Activated CD8-positive, alpha-beta T cell treated with anti-CD3 and anti-CD28 coated beads for 36 hours (primary cell): ENCODE measurements at places on chromosomes 6 and 20. TPM values are rescaled to one million over a fixed set of nuclear protein-coding genes. Genes with fewer than 3 reads are reported as not detected.
A peak's percentile ranks its signal among the peaks of the same experiment; 100 is the strongest.

DNA sequence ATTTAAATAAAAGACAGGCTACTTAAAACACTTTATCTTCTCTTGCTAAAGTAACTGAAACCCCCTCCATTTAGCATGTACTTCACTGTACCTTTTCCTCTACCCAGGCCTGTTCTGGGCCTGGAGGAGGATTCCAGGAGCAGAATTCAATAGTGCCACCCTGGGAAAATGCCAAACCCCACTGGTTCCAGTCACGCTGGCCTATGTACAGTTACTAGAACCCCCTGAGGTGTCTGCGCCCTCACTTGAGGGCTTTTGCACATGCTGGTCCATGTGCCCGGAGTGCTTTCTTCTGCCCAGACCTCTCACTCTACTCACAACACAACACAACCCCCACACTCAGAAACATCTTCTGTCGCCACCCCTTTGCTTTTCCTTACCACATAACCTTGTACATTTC, 45.5 kb downstream of the TRAM2 start:
- no peak overlapping the region for H3K27ac ChIP-seq
- H3K4me1 ChIP-seq: peaks cover 23% of the 10 kb centered on the region
- no peaks in the 10 kb centered on the region for H3K27me3 ChIP-seq
- DNase-seq: no peak
- H3K36me3 ChIP-seq: peaks cover 5% of the 10 kb centered on the region
- no peak overlapping the region for H3K4me3 ChIP-seq

Gene PARD6B
- total RNA-seq: 6.6 TPM

- H3K27me3 ChIP-seq: peaks cover 26% of the 10 kb centered on the region
- no peak overlapping the region for H3K27ac ChIP-seq
- H3K36me3 ChIP-seq: no peaks in the 10 kb centered on the region
- DNase-seq: no peak
- no peak overlapping the region for H3K4me3 ChIP-seq
- H3K4me1 ChIP-seq: peaks cover 4% of the 10 kb centered on the region
These were observed 9.4 kb upstream of the ACSS1 start for GRCh38 chr20:25067102-25067987.

DNA sequence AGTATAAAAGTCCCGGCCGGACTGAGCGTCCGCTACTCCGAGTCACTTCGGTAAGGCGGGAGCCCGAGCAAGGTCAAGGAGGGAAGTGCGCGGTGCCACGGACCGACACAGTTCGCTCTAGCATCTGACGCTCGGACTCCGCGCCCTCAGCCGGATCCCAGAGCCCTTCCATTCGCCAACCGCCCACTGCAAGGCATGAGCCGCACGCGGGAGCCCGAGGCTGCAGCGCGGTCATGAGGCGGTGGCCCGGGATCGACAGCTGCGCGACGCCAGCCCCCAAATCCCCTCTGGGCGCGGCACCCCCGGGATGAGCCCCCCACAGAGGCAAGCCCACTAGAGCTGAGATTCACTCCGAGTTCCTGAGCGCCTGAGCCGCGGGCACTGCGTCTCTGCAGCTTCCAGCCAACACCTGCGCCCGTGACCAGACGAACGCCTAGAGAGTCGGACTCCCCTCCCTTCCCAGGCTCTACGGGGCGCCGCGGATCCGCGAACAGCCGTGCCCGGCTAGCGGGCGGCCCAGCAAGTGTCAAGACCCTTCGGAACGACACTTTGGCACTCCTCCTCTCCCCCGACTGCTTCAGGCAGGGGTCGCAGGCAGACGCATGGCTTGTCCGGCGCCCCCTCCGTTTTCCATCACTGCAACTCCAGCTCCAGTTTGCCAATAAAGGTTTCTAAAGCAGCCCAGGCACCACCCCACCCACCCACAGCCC, 725 bp upstream of the ISM1 start:
- peak; percentile 40 for DNase-seq
- H3K36me3 ChIP-seq: no peaks in the 10 kb centered on the region
- H3K4me3 ChIP-seq: peak overlapping the region; percentile 77
- H3K27ac ChIP-seq: peak overlapping the region; percentile 64
- H3K27me3 ChIP-seq: peaks cover 51% of the 10 kb centered on the region
- peaks cover 16% of the 10 kb centered on the region for H3K4me1 ChIP-seq

DNA sequence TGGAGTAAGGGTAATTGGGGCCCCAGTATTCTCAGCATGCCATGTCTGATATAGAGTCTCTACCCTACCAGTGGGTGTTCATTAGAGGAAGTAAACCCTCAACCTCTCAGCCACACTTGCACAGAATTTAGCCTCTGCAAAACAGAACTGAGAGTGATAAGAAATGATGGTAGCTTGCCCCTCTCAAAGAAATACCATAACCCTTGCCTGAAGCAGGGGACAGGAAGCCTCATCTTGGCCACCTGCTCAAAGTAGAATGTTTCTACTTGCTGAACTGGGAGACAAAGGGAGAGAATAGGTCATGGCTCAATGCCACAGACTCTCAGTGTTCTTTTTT, 33.7 kb downstream of the SPTLC3 start:
- no peak overlapping the region for H3K4me3 ChIP-seq
- H3K36me3 ChIP-seq: no peaks in the 10 kb centered on the region
- no peaks in the 10 kb centered on the region for H3K27me3 ChIP-seq

GRCh38 chr20:7348253-7348652, 580.8 kb downstream of the BMP2 start:
- H3K4me1 ChIP-seq: no peaks in the 10 kb centered on the region
- H3K36me3 ChIP-seq: no peaks in the 10 kb centered on the region
- no peaks in the 10 kb centered on the region for H3K27me3 ChIP-seq
- H3K4me3 ChIP-seq: no peak overlapping the region
- no peak for DNase-seq
- no peak overlapping the region for H3K27ac ChIP-seq

GRCh38 chr6:110509617-110510241, 33.3 kb upstream of the SLC22A16 start:
- no peaks in the 10 kb centered on the region for H3K36me3 ChIP-seq
- H3K4me3 ChIP-seq: no peak overlapping the region
- DNase-seq: no peak

Gene SUMO4
- total RNA-seq: 3.7 TPM

DNA sequence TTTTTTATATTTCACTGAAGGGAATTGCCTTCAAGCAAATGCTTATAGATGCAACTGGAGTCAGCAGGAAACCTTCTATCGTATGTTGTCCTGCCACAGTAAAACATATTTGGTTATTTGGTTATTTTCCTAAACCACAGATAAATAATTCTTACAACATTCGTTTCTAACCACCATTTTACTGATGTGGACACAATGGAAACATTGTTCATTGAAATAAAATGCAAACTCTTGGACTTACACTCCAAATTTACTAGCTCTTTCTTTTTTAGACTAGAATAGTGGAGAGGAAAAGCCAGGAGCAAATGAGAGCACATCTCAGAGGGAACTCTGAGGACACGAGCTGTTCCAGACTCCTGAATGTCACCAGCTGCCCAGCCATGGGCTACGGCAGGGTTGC, 114.8 kb downstream of the RPS12 start:
- H3K4me3 ChIP-seq: no peak overlapping the region
- H3K4me1 ChIP-seq: no peaks in the 10 kb centered on the region
- peaks cover 19% of the 10 kb centered on the region for H3K27me3 ChIP-seq

DNA sequence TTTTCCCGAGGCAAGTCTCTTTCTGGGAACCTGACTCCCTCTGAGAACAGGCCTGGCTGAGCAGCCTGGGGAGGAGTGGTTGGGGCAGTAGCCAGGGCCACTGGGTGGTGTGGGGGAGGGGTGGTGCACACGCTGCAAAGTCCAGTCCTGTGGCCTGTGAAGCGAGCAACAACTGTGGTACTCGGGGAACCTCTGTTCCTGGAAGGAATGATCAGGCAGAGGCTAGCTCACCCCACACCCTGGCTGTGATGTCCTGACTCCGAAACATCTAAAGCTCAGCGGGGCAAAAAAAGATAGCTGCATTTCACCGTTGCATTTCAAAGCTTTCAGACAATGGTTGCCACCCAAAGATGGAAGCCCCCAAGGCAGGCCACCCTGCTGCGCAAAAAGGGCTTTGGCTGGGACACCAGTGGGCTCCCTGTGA, 25.5 kb downstream of the PCK1 start:
- peaks cover 18% of the 10 kb centered on the region for H3K27me3 ChIP-seq
- DNase-seq: no peak
- H3K4me1 ChIP-seq: no peaks in the 10 kb centered on the region
